ENCODE measurements at places on chromosomes 16 and 17.

GRCh38 chr16:16175296-16175695 lies 48.0 kb downstream of the ABCC6 start:
- no peak for DNase-seq

- DNase-seq = no peak
Observed at GRCh38 chr17:9247401-9247938, 226.2 kb downstream of the NTN1 start.

DNA sequence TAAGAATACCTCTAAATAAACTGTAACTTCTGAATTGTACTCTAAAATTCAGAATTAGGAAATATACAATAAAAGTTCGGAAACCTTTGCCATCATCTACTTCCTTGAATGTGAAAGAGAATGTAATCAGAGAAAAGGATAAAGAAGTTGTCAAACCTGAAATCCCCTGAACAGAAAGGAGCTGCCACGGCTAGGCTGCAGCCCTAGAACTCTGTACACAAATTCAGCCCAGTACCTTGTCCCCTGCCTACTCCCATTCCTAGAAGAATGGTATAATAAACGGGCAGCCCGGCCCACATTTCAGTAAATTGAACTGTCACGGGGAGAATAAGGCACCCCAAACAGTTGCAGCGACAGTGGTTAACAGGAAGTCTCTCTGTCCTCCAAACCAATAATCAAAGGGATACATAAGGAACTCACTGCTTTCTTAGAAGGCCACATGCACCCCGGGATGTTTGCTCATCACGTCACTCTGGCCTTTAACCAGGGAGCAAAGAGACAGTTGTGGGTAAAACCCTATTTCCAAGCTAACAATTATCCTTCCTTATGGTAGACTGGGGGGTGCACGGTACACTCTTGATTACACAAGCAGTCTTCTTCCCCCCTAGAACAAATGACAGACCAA lies 24.3 kb upstream of the RFFL start:
- no peak for DNase-seq

GRCh38 chr17:9356488-9356911 lies 219.1 kb downstream of the STX8 start:
- no peak for DNase-seq

DNA sequence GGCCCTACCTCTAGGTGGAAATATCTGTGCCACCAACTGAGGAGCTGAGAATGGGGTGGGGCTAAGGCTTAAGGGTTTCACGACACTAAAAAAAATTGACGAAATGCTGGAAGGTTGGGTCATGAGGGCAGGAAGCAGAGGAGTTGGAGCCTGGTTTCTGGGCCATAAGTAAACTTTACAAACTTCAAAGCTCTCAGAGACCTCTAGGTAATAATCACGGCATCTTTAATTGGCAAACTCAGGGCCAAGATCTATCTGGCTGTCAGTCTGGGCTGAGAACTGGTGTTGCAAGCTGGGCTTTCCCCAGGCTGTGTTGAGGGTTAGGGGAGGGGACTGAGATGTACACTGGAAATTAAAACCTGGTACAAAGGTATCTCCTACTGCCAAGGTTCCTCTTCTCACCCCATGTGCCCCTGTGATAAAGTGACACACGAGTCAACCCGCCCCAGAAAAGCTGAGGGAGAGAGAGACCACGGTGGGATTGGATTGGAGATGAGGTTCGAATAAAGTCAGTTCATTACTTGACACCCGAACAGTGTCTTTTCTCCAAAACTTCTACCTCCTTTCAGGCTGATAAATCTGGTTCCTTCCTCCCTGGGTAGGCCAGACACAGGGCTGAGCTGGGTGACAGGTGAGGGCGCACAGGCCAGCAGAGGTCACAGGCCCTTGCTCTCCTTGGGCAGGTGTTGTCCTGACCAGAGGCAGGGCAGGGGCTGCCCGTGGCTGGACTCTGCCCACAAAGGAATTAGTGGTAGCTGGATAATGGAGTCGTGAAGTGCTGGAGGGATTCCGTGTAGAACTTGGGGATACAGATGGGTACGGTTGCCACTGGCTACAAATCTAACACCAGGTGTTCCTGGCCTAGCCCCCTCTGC lies 4.0 kb upstream of the ZNF768 start:
- no peak for DNase-seq

DNA sequence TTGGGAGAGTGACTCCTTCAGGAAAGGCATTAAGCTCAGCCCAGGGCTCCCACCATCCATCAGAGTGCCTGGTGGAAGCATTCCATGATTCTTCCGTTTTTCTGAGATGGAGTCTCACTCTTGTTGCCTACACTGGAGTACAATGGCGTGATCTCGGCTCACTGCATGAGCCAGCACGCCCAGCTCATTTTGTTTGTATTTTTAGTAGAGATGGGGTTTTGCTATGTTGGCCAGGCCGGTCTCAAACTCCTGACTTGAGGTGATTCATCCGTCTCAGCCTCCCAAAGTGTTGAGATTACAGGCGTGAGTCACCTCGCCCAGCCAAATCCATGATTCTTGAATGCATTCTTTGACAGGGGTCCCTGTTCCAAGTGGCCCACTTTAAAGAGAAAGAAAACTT lies 23.1 kb downstream of the MIS12 start:
- no peak for DNase-seq

DNA sequence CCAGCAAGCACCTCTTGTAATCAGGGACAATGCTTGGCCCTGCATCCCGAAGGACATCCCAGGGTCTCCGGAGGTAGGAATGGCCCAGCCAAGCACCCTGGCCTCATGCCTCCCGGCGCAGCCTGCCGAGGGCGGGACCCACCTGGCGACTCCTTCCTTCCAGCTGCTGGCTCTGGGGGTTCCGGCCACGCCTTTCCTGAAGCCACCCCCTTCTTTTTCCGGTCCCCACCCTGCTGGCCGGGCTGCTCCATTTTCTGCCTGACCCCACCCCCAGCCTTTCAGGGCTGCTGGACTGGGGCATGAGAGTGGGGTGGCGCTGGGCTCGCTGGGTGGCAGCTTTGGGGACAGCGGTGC lies 22.5 kb upstream of the CIBAR2 start:
- DNase-seq = no peak

DNA sequence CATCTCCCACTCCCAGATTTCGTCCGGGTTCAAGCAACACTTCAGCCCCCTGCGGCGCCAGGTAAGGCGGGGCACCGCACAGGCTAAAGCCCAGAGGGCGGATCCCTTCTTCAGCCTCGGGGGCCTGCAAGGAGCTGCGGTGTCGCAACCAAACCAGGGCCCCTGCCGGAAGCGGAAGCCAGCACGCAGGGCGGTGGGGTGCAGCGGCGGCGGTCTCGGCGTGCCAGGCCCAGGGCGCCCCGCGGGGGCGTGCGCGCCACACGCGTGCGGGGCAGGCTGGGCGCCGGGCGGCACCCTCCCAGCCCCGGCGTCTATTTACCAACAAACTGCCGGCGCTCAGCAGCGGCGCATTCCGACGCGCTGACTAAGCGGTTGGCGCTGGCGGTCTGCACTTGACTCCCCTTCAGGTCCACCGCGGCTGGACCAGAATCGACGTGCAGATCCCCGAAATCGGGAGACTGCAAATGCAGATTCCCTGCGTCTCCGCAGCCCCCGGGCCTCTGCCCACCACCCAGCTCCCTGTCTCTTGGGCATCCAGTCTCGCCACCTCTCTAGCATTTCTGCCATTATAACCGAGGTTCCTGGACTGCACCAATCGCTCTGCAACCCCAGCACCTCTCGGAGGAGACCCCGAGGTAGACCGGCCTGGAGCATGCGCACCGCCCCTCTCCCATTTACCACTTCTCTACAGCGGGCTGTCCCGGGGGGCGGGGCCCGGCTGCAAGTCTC lies 421 bp upstream of the DLX4 start:
- peak; percentile 47 for DNase-seq

GRCh38 chr17:65064452-65065019 lies 8.0 kb upstream of the GNA13 start:
- DNase-seq = no peak

All from activated T-cell treated with anti-CD3 and anti-CD28 coated beads for 4 hours (primary cell).